ENCODE measurements at places on chromosomes 13 and 19. TPM values are rescaled to one million over a fixed set of nuclear protein-coding genes. Genes with fewer than 3 reads are reported as not detected.

Gene ZNF491
- polyA plus RNA-seq, result 2.9 TPM

DNA sequence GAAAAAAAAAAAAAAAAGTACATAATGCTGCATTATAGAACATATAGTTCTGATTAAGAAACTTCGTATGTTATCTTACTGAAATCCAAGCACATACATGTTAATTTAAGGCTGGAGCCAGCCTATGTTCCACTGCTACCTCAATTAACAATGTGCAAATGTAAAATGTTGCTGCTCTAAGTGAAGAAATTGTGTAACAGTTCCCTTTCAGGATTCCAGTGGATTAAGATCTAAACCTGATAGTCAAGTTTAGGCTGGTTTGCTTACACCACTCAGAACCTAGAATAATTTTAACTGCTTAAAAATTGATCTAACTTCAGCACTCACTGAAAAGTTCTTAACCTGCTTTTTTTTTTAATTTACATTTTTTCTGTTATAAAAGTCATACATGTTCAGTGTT lies 4.2 kb downstream of the VPS36 start:
- no peak for DNase-seq

GRCh38 chr13:59979589-59979988 lies 184.1 kb downstream of the DIAPH3 start:
- no peak for DNase-seq

DNA sequence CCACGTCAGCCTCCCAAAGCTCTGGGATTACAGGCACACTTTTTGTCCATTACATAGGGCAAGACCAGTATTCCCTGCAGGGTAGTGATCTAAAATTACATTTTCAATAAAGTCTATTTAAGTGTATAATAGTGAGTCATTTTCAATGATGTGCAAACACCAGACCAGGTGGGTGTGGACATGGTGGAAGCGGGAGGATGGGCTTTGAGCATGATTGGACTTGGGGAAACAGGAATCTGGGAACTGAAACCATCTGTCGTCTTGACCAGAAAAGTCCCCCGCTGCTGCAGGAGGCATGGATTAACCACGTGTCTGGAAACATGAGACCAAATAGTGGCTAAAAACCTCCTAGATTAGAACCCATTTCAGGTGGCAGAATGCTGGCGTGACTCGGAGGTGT lies 4.9 kb downstream of the FXYD3 start:
- no peak for DNase-seq

GRCh38 chr13:81458170-81458569 lies 1117.2 kb upstream of the SPRY2 start:
- DNase-seq, result no peak
